Foreskin fibroblast (primary cell): ENCODE measurements at places on chromosomes 2 and 18.
A peak's percentile ranks its signal among the peaks of the same experiment; 100 is the strongest.

- DNase-seq = no peak
These were observed 352.4 kb upstream of the ACVR2A start for GRCh38 chr2:147492471-147492870.

GRCh38 chr18:3016585-3017297, 3.8 kb upstream of the LPIN2 start:
- no peak for DNase-seq

- DNase-seq = no peak
These were observed 52.4 kb upstream of the ARL5A start for GRCh38 chr2:151880586-151880985.

DNA sequence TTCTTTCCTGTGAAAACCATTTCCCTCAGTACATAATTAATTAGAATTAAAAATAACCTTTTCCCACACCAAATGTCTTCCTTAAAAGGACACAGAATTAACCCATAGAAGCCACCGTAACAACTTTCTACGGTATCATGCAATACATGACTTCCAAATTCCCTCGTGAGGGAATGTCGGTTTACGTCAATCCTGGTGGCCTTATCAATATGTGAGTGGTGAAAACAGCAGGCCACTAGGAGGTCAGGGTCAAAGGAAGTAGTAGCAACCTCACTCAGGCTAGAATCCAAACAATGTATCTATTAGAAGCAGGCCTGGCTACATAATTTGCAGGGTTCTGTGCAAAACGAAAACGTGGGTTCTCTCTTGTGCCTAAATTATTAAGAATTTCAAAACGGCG, 112.2 kb downstream of the GAREM1 start:
- DNase-seq = no peak

GRCh38 chr2:207875473-207876212, 105.9 kb upstream of the FZD5 start:
- DNase-seq = no peak

GRCh38 chr2:222490131-222490530, 65.8 kb downstream of the SGPP2 start:
- DNase-seq = no peak

DNA sequence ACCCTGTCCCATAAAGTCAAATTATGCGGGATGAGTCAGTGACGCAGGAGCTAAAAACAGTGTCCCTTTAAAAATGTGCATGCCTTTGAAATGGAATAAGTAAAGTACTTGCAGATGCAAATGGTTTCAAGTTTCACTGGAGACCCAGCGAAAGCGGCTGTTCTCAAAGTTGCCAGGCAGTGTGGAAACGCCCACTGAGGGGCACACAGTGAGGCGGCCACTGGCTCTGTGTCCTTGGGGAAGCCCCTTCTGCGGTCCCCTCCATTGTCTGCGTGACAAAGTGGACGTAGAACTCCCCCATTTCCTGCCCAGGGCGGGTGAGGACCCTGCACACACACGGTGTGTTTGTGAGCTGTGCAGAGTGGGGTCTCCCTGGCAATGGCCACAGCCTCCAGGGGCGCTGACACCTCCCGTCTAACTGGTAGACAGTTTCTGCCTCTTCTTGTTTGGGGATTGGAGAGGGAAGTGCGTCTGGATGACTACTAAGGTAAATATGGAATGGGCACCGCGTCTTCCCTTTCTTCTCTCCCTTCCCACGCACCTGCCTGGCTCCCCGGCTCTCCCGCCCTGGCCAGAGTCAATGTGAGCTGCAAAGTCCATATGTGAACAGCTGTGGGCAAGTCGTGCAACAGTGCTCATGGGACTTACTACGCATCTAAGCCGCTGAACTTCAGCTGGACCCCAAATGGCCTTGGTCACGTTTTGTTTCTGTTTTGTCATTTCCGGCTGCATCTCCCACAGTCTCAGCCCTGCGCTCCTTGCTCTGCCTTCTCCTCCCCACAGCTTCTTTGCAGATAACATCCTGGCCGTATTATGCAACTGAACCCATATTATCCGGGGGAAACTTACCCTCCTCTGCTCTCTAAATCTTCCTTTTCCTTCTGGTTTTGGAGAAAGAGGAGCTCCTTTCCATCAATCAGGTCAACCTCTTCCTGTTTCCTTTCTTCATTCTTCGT, 33.7 kb upstream of the ZNF516 start:
- DNase-seq = peak; percentile 76

- no peak for DNase-seq
These were observed 230.0 kb downstream of the ACTR3 start for GRCh38 chr2:114119862-114120261.
